ENCODE measurements at places on chromosomes 4 and X.
A peak's percentile ranks its signal among the peaks of the same experiment; 100 is the strongest.

GRCh38 chr4:88075336-88075735 lies 67.9 kb downstream of the PKD2 start:
- no peak for DNase-seq

GRCh38 chr4:159455675-159456237 lies 352.9 kb downstream of the RAPGEF2 start:
- DNase-seq, result peak; percentile 69

- no peak for DNase-seq
Observed at GRCh38 chr4:12084690-12085089, 656.0 kb upstream of the HS3ST1 start.

GRCh38 chr4:113761620-113762185 lies at the start of gene CAMK2D:
Gene CAMK2D, minus strand, starts transcription at chr4:113761738. Its CDS starts 670 bp downstream, at chr4:113761068.
- peak; percentile 90 for DNase-seq

GRCh38 chrX:16797358-16797757 lies 11.1 kb downstream of the TXLNG start:
- DNase-seq, result no peak

DNA sequence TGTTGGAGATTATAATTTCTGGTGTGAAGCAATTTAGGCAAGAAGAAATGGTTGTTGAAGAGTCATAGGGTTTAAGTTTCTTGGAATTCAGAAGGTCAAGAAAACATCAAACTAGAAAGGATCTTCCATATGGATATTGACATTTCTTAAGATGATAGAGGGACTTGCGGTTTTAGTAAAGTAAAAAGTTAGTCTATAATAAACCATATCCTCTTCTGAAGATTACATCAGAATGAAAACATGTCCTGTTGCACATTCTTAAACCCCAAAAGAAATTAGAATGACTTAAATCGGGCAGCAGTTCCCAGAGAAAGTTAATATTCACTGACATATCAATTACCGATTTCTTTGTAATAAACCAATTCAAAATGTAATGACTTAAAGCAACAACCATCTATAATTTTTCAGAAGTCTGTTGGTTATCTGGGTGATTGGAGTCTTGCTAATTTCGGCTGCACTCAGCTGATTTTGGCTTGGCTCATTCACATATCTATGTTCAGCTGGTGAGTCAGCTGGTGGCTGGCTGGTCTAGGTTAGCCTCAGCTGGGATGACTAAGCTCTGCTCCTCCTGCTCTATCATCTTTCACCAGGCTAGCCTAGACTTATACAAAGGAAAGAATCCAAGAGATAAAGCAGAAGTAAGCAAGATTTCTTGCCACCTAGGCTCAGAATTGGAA lies 24.4 kb upstream of the DYNLT3 start:
- DNase-seq, result no peak

DNA sequence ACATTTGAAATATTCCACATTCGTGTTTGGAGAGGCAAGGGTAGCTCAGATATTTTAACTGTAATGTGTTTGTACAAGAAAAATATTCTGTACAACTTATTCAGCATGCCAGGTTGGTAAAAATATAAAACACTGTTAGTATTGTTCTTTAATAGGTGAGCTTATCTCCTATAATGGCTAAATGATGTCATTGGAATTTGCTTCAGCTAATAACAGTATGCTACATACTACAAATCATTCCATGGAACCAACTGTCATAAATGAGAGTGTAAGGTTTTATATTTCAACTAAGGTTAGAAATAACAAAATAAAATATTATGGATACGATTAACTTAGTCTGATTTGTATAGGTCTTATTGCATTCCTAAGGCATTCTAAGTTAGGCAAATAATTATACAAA lies 206.6 kb downstream of the ADGRL3 start:
- DNase-seq, result no peak

- no peak for DNase-seq
Observed at GRCh38 chr4:176453079-176453478, 133.3 kb downstream of the SPCS3 start.

DNA sequence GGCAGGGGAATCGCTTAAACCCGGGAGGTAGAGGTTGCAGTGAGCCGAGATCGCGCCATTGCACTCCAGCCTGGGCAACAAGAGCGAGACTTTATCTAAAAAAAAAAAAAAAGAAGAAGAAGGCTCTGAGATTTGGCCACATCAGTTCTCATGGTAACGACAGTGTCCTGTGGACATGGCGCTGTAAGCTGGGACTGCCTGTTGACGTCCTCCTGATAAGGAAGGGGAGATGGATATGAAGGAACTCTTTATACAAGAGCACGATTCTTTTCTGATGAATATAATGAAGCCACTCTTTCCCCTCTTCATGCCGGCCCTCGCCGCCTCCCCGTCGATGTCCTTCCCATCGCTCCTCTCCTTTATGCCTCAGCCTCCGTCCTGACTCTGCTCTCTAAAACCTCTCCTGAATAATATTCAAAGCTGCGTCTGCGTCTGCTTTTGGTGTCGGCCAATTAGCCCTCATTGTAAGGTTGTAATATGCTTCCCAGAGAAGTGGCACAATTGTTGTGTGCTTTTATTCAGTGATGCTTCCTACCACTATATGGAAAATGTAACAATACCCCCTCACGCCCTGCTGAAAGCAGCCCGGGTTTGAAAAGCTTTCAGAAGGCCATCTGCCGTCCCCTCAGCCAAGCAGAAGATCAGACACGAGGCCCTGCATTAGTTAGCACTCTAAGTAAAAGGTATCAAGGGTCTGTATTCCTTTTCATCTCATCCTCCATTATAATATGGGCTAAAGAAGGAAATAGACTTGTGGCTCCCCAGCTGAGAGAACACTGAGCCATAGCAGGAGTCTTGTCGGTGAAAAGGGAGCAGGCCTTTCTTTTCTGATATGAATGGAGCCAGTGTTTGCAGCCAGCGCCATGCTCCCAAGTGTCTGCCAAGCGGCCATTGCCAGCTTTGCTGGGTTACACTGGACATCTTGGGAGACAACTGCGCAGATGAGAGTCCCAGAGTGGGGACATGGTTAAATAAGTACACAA lies 22.1 kb upstream of the SCOC start:
- DNase-seq, result no peak

- DNase-seq, result peak; percentile 48
Observed at GRCh38 chr4:183374950-183375555, 52.8 kb upstream of the CLDN24 start.

DNA sequence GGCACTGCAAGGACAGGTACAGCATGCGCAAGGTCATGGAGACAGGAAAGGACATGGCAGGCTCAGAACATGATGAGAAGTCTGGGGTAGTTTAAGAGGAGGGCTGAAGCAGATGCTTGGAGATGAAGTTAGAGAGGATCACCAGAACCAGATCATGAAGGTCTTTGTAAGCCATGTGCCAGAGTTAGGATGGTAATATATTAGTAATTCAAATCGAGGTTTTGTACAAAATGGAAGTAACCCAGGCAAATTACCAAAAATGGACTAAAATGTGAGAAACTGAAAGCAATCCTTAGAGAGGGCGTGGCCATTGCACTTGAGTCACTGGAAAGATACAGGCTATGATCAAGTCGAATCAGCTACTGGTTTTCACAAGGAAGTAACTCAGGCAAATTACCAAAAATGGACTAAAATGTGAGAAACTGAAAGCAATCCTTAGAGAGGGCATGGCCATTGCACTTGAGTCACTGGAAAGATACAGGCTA lies 13.5 kb downstream of the RXFP1 start:
- no peak for DNase-seq

DNA sequence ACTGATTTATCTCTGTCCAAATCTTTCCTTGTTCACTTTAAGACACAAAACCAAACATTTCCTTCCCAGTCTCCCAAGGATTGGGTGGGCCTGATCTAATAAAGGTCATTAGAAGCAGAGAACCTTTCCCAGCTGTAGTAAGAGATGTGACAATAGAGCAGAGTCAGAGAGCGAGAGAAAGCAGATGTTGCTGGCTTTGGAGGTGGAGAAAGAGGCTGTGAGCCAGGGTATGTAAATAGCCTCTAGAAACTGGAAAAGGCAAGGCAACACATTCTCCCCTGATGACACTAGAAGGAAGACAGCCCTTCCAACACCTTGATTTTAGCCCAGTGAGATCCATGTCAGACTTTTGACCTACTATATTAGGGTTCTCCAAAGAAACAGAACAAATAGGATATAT lies 337.5 kb upstream of the CASK start:
- no peak for DNase-seq

- DNase-seq, result no peak
Observed at GRCh38 chr4:73661646-73662119, 41.4 kb upstream of the RASSF6 start.

DNA sequence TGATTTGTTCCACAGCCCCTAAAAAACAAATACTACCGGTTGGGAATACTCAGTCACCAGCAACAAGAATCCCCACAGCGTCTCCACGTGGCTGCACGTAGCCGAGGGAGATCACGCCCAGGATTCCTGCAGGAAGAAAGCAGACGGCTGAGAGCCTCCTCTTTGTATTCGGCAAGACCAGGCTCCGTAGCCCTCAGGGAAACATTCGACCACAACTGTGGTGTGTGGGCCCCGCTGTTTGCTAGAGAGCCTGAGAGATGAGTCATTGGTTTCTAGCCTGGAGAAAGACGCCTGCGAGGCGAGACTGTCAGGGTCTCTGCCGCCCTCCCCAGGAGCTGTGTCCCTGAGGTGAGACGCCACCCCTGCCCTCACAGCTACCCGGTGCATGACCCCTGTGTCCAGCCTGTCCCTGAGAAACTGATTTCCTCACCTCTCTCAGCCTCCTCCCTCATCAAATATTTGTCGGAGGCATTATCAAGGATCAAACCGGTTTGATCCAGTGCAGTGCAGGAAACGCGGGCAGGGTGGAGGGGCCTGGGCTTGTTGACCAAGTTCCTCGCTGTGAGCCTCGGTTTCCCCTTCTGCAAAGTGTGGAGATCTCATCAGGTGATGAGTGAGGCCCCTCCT lies 4.7 kb upstream of the S100P start:
- DNase-seq, result no peak

DNA sequence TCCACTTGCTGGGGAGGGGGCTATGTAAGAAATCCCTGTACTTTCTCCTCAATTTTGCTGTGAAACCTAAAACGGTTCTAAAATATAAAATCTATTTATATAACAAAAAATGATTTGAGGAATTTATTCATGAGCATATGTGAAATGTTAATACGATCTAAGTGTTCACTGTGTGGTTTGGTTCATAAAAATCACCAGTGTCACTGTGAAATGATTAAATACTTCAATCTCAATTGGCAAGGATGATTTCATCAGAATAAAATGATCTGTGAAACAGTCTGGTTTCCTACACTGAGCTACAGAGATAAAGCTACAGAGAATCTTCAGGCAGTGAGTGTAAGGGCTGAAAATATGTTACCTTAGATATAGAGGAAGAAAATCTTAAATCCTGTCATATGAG lies 153.4 kb downstream of the GPM6A start:
- DNase-seq, result no peak

DNA sequence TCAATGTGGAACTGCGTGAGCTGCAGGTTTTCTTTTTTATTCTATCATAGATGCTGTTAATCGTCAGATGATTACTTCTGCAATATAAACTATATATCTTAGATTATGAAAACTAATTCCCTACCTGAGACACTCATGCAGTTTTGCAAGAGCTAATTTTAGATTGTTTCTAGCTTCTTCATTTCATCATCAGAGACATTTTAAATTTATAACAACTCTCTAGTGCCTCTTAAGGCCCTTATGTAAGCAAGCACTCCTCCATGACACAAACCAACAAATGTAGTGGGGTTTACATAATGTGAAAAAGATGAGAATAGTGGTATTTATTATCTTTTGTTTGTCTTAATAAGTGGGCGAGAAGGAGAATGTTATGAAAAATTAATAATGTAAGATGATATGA lies 170.2 kb upstream of the ETNPPL start:
- DNase-seq, result no peak

GRCh38 chrX:95721011-95721410 lies 963.6 kb upstream of the DIAPH2 start:
- DNase-seq, result no peak

DNA sequence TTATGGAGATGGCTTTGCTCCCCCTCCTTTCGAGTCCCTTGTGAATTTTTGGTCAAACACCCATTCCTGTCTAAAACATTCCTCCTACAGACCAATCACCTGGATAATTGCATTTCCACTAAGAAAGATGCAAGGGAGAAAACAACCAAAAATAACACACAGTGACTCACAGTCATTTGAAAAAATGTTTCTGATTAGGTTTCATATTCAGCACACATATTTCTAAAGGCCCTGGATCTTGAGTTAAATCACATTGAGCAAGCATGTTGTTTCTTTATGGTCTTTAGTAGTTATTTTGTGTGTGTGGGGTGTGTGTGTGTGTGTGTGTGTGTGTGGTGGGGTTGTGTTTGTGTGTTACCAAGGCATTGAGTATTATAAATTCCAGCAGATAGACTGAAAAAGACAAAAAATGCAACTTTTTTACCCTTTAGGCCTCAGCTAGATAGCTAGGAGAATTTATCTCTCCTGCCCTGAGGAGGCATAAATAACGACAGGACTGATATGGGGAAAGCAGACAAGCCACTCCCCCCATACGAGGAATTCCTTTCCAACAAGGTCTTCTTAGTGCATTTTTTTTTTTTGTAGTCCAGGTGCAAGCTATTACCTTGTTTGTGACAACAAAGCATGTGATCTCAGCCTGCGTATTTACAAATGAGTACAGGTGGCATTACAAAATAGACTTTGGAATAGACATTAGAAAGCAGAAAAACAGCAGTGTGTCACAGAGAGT lies 265.4 kb upstream of the ADGRL3 start:
- DNase-seq, result no peak

GRCh38 chrX:77640702-77641101 lies 145.3 kb downstream of the ATRX start:
- no peak for DNase-seq

DNA sequence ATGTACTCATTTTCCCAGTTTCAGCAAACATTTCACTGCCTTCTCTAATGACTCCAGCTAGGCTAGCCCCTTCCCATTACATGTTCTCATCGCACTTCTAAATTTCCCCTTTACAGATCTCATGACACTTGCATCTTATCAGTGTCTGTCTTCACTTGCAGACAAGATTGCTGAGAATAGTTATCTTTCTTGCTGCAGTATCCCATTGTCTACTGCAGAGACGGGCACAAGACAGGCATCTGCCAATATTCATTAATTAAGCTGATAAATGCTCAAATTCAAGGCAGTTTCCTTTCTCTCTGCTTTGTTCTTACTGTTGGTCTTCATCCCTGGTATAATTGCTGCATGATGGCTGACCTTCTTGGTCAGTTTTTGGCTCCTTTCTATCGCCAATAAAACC lies 175.9 kb downstream of the ANTXR2 start:
- DNase-seq, result no peak

DNA sequence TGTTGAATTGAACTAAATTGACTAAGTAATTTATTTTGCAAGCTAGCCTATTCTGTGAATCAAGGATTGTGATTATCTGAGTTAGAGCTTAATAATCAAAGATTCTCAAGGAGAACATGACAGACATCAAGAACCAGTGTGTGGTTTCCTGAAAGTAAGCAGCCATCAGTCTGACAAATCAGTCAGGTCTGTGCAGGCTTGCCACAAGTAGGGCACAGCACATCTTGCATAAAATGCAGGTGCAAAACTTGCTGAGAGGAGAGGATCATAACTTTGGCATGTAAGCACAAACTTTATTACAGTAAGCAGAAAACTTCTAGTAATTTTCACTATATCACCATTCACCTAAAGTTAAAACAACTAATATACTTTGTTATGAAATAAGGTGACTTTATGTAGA lies 22.5 kb downstream of the FAM241A start:
- DNase-seq, result no peak

Measured in NCI-H82 (cell line).